Astrocyte (in vitro differentiated cells and primary cell): ENCODE measurements at places on chromosomes 2 and 18. TPM values are rescaled to one million over a fixed set of nuclear protein-coding genes. Genes with fewer than 3 reads are reported as not detected.

Gene CDH20
- total RNA-seq: not detected in 2 replicates

GRCh38 chr2:98355881-98356280, 9.6 kb downstream of the CNGA3 start:
- no peak for DNase-seq
- H3K27ac ChIP-seq: no peak overlapping the region
- H3K4me3 ChIP-seq: no peak overlapping the region
- no peaks in the 10 kb centered on the region for H3K4me1 ChIP-seq
- H3K36me3 ChIP-seq: no peaks in the 10 kb centered on the region

DNA sequence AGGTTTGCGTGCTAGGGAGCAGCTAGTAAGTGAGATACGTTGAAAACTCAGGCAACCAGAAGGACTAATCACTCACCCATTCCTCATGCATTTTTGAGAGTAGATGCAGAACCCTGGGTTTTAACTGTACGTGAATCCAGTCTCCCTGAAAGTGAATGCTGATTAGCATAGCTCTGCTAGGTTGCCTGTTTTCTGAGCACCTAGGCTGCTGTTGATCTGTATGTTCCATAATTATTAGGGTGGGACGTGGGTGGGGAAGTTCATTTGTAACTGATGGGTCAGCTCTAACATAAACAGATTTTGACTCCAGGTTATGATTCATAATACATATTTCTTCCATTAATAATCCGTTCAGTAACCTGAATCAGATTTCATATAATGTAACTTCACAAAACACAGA, 379.0 kb upstream of the FANCL start:
- DNase-seq: peak; percentile 46
- no peaks in the 10 kb centered on the region for H3K27me3 ChIP-seq
- H3K4me3 ChIP-seq: no peak overlapping the region
- H3K27ac ChIP-seq: peak overlapping the region; percentile 17

- DNase-seq: no peak
- H3K27me3 ChIP-seq: peaks cover 2% of the 10 kb centered on the region
- no peak overlapping the region for H3K4me3 ChIP-seq
- peaks cover 15% of the 10 kb centered on the region for H3K4me1 ChIP-seq
- H3K36me3 ChIP-seq: no peaks in the 10 kb centered on the region
These were observed 225.7 kb downstream of the MTX2 start for GRCh38 chr2:176494949-176495353.

DNA sequence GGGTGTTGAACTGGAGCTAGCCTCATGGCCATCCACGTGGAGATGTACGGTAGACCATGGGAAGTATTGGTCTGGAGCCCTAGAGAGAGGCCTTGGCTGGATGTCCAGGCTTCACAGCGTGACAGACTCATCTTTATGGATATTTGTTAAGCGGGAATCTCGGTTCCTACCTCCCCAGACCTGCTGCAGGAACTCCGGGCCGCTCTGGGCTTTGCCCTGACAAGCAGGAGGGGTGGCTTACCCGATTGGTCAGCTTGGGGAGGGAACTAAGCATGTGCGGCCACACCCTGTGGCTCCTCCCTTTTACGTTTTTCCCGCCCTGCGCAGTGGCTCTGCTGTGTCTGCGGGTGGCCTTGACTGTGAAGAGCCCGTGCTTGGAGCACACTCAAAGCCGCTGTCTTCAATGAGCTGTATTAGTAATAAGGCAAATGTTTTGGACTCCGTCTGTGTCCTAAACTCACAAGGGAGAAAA, 52.3 kb downstream of the PAPOLG start:
- no peaks in the 10 kb centered on the region for H3K27me3 ChIP-seq
- DNase-seq: peak; percentile 12
- no peak overlapping the region for H3K4me3 ChIP-seq
- peaks cover 9% of the 10 kb centered on the region for H3K4me1 ChIP-seq

DNA sequence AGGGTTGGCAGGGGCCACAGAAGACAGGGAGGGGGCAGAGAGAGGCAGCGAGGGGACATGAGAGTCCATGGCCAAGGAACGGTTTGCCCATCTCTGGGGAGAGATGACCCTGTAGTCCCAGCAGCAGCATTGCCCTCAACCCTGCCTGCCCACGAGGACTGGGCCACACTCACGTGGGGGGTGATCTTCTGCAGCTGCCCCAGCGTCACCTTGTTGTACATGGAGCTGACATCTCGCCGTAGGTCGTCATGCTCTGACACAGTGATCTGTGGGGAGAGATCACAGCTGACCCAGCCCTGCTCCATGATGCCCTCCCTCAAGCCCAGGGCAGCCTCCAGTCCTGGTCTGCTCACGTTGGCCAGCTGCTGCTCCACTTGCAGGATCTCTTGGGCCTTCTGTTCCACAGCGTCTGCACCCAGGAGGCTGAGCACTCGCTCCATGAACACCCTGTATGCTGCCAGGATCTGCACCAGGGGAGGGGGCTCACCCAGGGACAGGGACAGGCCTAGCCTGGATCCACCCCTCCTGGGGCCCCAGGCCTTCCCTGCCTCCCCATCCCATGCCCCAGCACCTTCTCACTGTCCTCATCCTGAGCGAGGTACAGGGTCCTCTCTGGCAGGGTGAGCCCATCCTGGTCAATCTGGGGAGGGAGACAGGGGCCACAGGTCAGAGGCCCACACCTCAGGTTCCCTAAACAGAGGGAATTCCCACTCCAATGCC, 2.8 kb downstream of the ECEL1 start:
- H3K36me3 ChIP-seq: no peaks in the 10 kb centered on the region
- H3K4me1 ChIP-seq: no peaks in the 10 kb centered on the region
- H3K4me3 ChIP-seq: no peak overlapping the region
- peaks cover 36% of the 10 kb centered on the region for H3K27me3 ChIP-seq
- DNase-seq: no peak

GRCh38 chr2:69601179-69601612, 42.3 kb downstream of the AAK1 start:
- DNase-seq: peak; percentile 95
- H3K36me3 ChIP-seq: no peaks in the 10 kb centered on the region
- H3K27ac ChIP-seq: no peak overlapping the region
- no peaks in the 10 kb centered on the region for H3K27me3 ChIP-seq
- peaks cover 7% of the 10 kb centered on the region for H3K4me1 ChIP-seq

DNA sequence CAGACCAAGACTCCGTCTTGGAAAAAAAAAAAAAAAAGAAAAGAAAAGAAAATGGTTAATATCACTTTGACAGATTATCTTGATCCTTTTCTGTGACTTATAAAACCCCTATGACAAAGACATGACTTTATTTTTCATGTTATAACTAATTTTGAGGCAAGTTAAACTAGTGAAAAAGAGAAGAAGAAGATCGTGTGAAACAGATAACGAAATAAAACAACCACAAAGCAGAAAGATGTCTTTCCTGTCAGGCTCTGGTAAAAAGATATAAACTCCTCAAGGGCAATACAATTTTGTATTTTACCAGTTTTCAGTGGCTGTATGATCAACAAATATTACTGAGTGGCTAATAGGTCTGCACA, 13.4 kb upstream of the RBMS1 start:
- H3K4me3 ChIP-seq: no peak overlapping the region
- no peak for DNase-seq
- no peaks in the 10 kb centered on the region for H3K36me3 ChIP-seq
- H3K27me3 ChIP-seq: no peaks in the 10 kb centered on the region
- H3K4me1 ChIP-seq: no peaks in the 10 kb centered on the region

DNA sequence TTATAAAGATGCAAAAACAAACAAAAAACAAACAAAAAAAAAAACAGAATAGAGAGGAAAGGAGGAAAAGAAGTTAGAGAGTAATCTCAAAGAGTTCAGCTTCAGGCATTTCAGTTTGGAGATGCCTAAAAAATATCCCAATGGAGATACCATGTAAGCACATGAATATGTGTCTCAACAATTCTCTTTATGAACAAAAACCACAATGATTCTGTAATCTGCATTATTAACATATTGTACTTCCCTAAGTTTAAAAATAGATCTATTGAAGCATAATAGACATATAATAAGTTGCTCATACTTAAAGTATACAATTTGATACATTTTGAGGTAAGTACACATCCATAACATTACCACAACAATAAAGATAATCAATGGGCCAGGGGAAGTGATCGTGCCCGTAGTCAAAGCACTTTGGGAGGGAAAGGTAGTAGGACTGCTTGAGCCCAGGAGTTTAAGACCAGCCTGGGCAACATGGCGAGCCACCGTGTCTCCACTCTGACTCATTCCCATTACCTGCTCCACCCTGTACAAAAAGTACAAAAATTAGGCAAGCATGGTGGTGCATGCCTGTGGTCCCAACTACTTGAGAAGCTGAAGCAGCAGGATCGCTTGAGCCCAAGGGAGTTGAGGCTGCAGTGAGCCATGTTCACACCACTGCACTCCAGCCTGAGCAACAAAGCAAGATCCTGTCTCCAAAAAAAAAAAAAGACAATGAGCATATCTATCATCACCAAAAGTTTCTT, 158.9 kb downstream of the ATAD2B start:
- peaks cover 8% of the 10 kb centered on the region for H3K36me3 ChIP-seq
- no peak overlapping the region for H3K27ac ChIP-seq
- no peak for DNase-seq
- no peak overlapping the region for H3K4me3 ChIP-seq
- H3K4me1 ChIP-seq: no peaks in the 10 kb centered on the region

- H3K4me1 ChIP-seq: peaks cover 18% of the 10 kb centered on the region
- DNase-seq: no peak
- no peak overlapping the region for H3K4me3 ChIP-seq
- H3K27me3 ChIP-seq: no peaks in the 10 kb centered on the region
These were observed 22.6 kb upstream of the ID2 start for GRCh38 chr2:8659092-8659734.

DNA sequence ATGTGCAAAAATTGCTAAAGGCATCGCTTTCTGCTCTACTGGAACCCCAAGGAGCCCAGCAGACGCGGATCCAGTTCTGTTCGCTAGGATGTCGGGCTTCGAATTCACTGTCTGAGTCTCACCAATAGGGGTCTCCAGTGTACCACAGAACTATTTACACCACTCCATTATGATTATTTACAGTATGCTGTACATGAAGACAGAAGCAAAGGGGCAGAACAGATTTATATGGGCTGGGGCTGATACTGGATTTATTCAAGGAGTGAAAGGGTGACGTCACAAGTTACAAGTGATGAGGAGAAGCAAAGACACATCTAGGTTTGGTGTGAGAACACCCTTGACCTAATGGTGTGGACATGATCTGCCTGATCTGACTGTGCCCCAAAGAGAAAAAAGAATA, 185.3 kb upstream of the ATP5MC3 start:
- H3K27ac ChIP-seq: no peak overlapping the region
- H3K4me1 ChIP-seq: no peaks in the 10 kb centered on the region
- H3K27me3 ChIP-seq: peaks cover 33% of the 10 kb centered on the region
- DNase-seq: peak; percentile 8

Gene CNGA3
- not detected in 2 replicates for total RNA-seq

DNA sequence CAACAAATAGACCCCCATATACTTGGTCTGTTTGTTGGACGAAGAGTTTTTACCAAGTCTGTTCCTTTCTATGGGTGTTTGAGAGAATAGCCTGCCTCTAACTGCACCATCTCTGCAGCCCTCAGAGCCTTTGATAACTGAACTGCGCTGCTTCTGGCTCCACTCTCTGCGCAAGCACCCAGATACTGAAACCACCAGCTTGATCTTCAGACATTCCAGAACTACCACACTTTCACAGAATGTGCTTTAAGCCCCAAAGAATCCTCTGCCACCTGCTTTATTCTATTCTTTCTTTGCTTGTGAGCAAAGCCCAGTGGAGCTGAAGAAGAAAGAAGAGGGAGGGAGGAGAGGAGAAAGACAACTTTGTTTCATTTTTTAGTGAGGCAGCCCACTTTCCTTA, 380.7 kb downstream of the BCL11A start:
- no peaks in the 10 kb centered on the region for H3K36me3 ChIP-seq
- no peak for DNase-seq
- H3K4me1 ChIP-seq: no peaks in the 10 kb centered on the region
- no peak overlapping the region for H3K27ac ChIP-seq

GRCh38 chr2:57893786-57894185, 152.8 kb upstream of the VRK2 start:
- H3K36me3 ChIP-seq: no peaks in the 10 kb centered on the region
- DNase-seq: no peak
- H3K27ac ChIP-seq: no peak overlapping the region
- no peaks in the 10 kb centered on the region for H3K27me3 ChIP-seq
- H3K4me3 ChIP-seq: no peak overlapping the region

DNA sequence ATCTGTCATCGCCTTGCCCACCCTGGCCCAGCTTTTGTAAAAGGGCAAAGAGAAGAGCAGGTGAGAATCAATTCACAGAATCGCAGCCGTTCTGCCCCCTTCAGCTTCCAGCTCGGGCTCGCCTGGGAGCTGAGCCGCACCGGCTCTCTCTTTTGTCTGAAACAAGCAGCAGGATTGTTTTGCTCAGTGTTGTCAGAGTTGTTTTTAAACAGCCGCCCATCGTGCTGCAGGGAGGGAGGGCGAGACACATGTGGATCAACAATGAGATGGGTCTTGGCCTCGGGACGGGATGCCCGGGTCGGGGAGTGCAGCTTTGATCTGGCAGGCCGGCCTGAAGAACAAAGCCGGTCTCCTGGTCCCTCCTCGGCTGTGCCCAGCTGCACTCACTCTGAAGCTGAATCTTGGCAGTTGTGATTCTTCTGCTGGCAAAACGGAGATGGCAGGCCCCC, 39.7 kb upstream of the HDAC4 start:
- no peaks in the 10 kb centered on the region for H3K36me3 ChIP-seq
- H3K4me3 ChIP-seq: peak overlapping the region; percentile 7
- no peak for DNase-seq

- no peak for DNase-seq
- H3K27me3 ChIP-seq: no peaks in the 10 kb centered on the region
- no peaks in the 10 kb centered on the region for H3K4me1 ChIP-seq
- H3K36me3 ChIP-seq: no peaks in the 10 kb centered on the region
- no peak overlapping the region for H3K4me3 ChIP-seq
These were observed 382.2 kb upstream of the HNRNPA3 start for GRCh38 chr2:176830362-176830761.

GRCh38 chr18:26593365-26594320, 45.3 kb upstream of the KCTD1 start:
- no peak overlapping the region for H3K4me3 ChIP-seq
- peaks cover 2% of the 10 kb centered on the region for H3K27me3 ChIP-seq
- DNase-seq: no peak
- H3K4me1 ChIP-seq: no peaks in the 10 kb centered on the region

Gene KCNG2
- total RNA-seq: 0.16 TPM in 1 of 2 replicates, not detected in the other

Gene SF3B1
- 241 and 253 TPM in 2 replicates for total RNA-seq

Gene GTF3C2
- total RNA-seq: 52.9 and 61.3 TPM in 2 replicates

DNA sequence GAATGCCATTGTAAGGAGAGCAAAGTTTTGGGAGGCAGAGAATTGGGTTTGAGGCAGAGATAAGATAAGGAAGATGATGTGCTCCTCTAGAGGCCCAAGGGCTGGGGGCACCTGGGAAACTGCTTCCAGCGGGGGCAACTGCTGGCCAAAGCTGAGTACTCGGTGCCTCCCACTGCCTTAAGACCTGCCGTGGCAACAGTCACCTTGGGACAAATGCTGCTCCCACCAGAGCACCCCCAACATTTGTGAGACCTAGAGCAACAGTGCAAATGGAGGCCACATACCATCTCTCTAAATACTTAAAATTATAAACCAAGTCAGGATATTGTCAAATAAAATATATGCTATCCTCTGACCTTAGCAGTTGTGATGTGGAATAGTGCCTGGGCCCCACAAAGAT, 127.1 kb downstream of the CAPN13 start:
- H3K4me3 ChIP-seq: no peak overlapping the region
- peak overlapping the region; percentile 3 for H3K27ac ChIP-seq
- DNase-seq: no peak
- no peaks in the 10 kb centered on the region for H3K4me1 ChIP-seq
- H3K27me3 ChIP-seq: no peaks in the 10 kb centered on the region
